Femur (tissue), 1 donor: ENCODE measurements at places on chromosomes 2 and 18.

- no peak for DNase-seq
Observed at GRCh38 chr2:124286089-124286783, 261.1 kb downstream of the CNTNAP5 start.

DNA sequence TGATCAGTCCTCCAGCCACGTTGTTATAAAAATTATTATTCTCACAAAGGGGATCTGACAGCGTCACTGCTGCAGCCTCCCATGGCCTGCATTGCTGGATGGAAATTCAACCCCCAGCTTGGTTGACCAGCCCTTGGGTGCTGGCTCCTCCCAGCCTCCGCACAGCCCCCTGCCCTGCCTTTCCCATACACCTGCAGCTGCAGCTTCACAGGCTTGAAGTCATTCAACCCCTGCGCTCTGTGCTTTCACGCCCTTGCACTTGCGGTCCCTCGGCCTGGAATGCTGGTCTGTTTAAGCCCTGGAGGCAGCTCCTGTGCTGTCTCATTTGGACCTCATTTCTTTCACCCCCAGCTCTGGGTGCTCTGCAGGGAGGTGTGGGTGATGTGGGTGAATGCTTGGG is 860 bp upstream of the CD8A start:
- DNase-seq, result no peak

DNA sequence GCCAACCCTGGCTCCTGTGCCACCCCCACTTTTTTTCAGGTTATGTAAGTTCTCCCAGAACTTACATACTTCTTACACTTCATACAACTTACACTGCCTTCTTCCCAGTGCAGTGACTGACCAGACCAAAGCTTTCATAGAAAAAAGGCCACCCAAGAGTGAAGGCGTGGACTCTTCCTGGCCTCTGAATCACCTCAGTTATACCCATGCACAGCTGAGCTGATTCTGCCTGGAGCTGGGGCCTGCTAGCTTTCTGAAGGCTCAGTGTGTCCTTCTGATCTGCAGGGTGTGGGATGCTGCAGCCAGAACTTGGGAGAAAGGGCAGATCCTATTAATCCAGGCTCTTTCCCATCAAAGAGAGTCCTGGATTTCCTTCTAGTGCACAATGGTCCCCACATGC is 216.1 kb downstream of the TTC32 start:
- DNase-seq, result no peak

- no peak for DNase-seq
Observed at GRCh38 chr2:3461801-3462492, 57.4 kb downstream of the ADI1 start.

DNA sequence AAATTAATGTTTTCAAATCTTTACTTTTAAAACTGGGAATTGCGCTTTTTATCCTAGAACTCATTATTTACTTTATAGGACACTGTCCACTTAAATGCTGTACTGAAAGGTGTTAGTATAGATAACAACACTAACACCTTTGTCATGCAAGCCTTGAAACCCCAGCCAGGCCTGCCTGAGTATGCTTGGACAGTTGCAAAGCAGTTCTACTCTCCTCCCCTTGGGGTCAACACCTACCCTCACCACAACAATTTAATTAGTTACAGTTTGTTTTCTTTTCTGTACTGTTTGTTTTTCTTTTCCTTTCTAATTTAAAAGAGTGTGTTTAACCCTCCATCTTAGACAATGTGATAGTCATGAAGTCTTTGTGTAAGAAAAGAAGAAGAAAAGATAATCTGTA is 18.9 kb upstream of the FAM98A start:
- no peak for DNase-seq

- peak; percentile 47 for DNase-seq
Observed at GRCh38 chr2:151363709-151364108, 6.3 kb downstream of the TNFAIP6 start.

DNA sequence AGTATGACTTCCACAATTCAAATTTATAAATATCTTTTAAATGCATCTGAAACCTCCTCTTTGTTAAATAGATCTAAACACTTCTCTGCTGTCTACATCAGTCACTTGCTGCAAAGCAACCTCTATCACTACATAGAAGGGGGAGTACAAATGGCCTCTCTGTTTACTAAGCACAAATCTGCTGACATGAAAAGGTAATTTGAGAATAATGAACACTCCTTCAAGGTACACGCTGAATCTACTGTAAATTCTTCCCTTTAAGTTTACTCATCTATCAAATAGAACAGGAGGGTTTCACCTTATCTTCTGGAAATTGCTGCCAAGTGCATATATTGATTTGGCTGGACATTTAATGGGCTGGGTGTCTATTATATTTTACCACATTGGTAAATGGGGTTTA is 879.6 kb downstream of the SUCLG1 start:
- DNase-seq, result no peak

- no peak for DNase-seq
Observed at GRCh38 chr18:32450874-32451273, 19.8 kb downstream of the GAREM1 start.

DNA sequence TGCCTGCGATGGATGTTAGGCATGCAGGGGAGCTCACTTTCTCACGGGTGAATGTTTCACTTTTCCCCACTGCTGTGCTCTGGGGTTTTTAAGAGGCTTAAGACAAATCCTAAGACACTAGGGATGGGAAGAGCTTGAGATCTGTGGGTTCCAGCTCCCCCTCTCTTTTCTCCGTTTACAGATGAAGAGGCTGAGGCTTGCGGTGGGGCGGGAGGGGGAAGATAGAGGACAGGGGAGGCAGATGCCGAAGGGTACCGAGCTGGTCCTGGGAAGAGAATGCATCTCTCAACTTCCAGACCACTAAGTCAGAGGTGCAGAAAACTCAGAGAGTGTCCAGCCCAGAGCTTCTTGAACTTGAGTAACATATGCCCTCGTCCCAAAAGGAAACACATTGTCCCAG is 8.2 kb upstream of the ATOH8 start:
- DNase-seq, result no peak

- DNase-seq, result no peak
Observed at GRCh38 chr2:22557406-22557805, 827.6 kb upstream of the KLHL29 start.

GRCh38 chr2:222613715-222614331 is 42.1 kb downstream of the FARSB start:
- no peak for DNase-seq

- DNase-seq, result no peak
Observed at GRCh38 chr2:74597410-74597809, 42.9 kb downstream of the DOK1 start.

DNA sequence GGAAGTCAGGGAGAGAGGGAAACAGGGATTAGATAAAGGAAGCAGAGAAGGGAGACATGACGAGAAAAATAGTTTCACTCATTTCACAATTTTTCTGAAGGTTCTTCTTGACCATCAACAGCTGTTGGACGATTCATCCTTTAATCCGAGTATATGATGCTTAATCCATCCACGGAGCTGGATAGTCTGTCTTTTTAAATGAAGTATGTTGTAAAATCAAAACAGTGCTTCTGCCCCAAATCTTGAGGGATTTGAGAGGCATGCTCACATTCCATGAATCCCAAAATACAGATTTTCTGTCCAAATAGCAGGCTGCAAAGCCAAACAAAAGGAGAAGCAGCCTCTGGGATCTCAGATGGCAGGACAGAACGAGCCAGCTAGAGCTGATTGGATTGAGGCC is 47.5 kb downstream of the EPAS1 start:
- no peak for DNase-seq

- DNase-seq, result no peak
Observed at GRCh38 chr2:96549967-96550786, 13.6 kb downstream of the ARID5A start.

DNA sequence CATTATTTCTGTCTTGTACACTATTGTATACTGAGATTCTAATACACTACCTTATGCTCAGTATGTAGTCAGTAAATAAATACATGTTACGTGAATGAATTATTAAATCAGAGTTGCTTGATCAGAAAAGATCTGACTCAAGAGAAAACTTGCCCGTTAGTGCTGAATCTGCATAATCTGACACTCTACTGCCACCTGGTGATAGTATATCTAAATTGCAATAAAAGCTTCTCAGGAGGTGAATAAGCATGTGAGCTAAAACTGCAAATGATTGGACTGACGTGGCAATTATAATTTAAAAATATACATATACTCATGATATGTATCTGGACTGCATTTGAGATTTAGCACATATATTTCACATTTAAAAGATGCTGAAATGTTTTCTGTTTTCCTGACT is 70.4 kb downstream of the KIAA1328 start:
- DNase-seq, result no peak
